NCI-H1105 (cell line): ENCODE measurements at places on chromosomes 16 and 17.

GRCh38 chr17:28057731-28058246, 15.3 kb downstream of the NLK start:
- DNase-seq = no peak

GRCh38 chr17:37820313-37820994, 75.6 kb upstream of the HNF1B start:
- no peak for DNase-seq

DNA sequence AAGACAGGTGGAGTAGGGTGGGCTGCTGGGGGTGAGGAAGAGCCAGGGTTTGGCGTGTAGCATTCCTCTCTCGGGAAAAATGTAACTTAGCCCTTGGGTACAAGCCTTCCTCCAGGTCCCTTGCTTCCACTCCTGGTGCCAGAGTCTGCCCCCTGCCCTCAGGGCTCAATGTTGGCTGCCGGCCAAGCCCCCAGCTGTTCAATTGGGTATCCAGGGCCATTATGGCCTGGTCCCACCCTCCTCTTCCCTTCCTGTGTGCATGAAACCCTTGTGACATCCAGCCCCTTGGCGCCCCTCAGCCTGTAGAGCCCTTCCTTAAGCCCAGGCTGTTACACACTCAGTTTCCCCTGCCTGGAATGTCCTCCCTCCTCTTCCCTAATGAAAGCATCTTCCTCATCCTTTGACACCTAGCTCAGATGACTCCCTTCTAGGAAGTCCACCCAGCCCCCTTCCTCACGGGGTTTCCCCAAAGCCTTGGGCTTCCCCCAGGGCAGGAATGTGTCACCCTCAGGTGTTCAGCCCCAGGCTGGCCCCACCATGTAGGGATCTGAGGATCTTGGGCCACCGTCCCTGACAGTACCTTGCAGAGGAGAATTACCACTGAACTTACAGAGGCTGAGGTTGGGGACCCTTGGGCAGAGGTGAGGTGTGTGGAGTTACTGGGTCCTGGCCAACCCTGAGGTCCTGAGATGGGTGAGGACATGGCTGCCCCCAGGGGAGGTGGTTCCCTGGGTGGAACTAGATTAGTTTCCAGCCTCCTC, 30.0 kb downstream of the B9D1 start:
- no peak for DNase-seq

GRCh38 chr17:29870836-29871465, 59.1 kb downstream of the SSH2 start:
- DNase-seq = no peak

DNA sequence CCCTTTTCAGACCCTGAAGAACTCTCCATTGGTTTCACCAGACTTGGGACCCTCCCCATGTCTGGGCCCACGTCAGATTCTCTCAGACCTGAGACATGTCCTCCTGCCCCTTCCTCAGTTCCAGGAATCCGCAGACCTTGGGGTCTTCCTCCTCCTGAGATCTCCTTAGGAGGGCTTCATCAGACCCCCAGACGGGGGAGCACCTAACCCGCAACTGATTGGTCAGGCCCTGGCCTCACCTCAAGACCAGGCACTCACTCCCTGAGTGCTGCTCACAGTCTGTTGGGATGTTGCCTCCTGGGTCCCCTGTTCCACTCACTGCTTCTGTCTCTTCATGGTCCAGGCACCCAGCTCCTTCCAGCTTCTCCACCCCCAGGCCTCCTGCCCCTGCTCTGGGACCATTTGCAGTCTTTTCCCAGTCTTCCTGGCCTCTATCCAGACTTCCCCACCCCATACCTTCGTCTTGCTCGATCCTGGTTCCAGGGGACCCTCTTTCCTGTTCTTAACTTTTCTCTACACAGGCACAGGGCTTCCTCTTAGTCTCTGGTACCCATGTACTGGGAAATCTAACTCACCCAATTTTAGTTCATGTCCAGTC, 1.2 kb downstream of the GID4 start:
- DNase-seq = no peak

DNA sequence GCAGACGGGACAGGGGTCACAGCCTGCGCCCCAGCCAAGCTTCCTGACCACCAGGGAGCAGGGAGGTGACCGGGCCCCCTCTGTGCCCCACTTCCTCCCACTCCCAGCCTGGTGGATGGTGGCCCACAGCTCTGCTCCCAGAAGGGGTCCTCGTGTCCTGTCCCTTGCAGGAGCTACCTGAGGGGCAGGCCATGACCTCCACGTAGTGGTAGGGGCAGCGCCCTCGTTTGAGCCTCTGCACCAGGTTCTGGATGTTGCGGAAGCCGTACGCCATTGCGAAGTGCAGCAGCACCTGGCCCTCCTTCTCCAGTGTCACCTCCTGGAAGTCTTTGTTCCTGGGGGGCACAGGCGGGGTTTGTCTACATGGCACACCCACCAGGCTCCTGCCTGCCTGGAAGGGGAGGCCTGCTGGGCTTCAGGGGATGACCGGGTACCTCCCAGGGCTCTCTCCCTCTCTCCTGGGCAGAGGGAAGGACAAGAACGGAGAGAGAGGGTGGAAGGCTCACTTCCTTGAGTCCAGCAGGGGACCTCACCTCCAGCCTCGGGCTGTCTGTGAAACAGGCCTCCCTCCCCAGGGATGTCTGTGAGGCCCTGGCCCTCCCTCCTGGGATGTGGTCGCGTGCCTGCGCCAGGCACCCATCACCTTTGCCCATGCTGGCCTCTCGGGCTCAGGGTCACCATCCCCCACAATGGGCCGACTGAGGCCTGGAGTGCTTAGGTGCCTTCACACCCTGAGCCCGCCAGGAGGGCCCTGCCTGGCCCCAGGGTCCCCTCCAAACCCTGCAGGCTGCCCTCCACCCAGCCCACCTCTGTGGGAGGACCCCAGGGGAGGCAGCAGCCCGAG, 4.0 kb downstream of the HAGHL start:
- no peak for DNase-seq

- DNase-seq = peak; percentile 7
These were observed 11.3 kb downstream of the RAI1 start for GRCh38 chr17:17692353-17693252.

GRCh38 chr17:11182430-11182829, 58.6 kb upstream of the SHISA6 start:
- no peak for DNase-seq

GRCh38 chr17:49297141-49297540, 64.9 kb downstream of the ZNF652 start:
- DNase-seq = no peak

GRCh38 chr17:14334919-14335318, 34.0 kb downstream of the HS3ST3B1 start:
- no peak for DNase-seq

DNA sequence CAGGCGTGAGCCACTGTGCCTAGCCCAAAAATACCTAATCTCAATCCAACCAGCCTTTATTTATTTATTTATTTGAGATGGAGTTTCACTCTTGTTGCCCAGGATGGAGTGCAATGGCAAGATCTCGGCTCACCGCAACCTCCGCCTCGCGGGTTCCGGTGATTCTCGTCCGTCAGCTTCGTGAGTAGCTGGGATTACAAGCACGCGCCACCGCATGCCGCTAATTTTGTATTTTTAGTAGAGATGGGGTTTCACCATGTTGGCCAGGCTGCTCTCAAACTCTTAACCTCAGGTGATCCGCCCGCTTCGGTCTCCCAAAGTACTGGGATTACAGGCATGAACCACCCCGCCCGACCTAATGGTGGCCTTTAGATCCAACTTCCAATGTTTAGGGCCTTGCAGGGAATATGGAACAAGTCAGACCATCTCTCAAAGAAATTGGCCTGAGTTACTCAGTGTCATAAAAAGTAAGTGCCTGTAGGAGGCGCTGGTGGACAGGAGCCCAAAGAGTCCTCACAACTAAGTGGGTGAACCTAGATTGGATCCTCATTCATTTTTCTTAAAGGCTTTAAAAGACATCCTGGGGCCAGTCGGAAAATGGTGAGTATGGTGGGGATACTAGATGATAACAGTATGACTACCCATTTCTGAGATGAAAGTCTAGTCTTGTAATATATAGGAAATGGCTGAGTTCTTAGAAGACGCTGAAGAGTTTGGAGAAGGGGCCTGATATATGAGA, 4.6 kb downstream of the ZSCAN10 start:
- DNase-seq = no peak

DNA sequence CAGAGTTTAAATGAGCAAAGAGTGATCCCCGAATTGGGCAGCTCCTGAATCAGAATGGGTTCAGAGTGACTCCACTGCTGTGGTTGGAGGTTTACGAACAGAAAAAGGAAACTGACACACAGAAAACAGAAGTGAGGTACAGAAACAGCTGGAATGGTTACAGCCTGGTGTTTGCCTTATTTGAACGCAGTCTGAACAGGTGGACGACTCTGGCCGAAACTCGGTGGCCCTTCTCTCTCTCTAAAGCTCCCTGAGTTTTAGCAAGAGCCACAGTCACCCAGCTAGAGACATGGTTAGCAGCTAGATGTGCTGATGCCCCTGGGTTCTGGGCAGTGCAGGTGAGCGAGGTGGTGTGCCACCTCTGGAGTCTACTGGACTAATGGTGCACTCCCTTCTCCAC, 54.2 kb upstream of the ATP2A3 start:
- no peak for DNase-seq

DNA sequence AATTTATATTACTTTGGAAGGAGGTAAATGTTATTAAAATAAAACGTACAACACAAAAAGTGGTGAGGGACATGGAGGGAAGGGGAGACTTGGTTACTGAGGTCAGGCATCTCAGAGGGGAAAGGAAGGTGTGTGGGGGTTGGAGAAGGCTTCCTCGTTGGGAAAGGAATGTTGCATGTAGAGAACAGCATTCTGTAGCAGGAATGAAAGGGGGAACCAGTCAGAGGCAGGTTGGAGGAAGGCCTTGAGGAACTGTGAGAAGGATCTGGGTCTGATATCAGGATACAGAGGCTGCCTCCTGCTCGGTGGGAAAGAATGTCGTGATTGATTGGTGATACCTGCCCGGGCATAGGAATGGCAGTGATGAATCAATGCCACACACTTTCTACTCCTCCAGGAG, 103.3 kb upstream of the ZFHX3 start:
- no peak for DNase-seq

- peak; percentile 33 for DNase-seq
These were observed at the start of gene SCNN1B for GRCh38 chr16:23302045-23302956. Gene SCNN1B (plus strand): TSS chr16:23302302. CDS start chr16:23348600, 46,298 bp downstream.

DNA sequence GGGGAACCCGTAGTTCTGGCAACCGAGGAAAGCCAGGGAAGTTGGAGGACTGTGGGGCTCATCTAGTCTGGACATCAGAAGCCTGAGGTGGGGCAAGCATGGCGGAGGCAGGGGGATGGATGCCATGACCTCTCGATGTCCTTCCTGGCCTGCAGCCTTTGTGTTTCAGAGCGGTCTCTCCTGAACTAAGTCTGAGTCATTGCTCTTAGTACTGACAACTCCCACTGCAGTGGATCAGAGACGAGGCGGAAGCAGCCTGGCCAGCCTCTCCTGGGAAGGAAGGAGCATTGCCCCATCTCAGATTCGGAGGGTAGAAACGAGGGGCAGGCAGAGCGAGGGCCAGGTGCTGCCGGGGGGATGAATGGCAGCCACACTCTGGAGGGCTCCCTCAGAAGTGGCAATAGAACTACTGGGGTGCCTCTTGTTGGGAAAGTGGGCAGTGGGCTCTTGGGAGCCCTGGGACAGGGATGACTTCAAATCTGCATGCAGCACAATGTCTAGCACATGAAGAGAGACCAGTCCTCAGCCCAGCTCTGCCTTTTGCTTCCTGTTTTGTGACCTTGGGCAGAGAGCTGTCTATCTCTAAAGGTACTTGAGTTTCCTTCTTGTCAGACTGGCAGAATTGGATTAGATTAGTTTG, 3.6 kb upstream of the STAC2 start:
- no peak for DNase-seq

GRCh38 chr17:35167666-35168065, 20.0 kb downstream of the UNC45B start:
- no peak for DNase-seq

GRCh38 chr17:2042933-2043332, 1.1 kb downstream of the OVCA2 start:
- DNase-seq = no peak

- no peak for DNase-seq
These were observed 9.1 kb upstream of the BAHCC1 start for GRCh38 chr17:81386141-81386645.

GRCh38 chr17:49316889-49317675, 45.0 kb downstream of the ZNF652 start:
- no peak for DNase-seq

DNA sequence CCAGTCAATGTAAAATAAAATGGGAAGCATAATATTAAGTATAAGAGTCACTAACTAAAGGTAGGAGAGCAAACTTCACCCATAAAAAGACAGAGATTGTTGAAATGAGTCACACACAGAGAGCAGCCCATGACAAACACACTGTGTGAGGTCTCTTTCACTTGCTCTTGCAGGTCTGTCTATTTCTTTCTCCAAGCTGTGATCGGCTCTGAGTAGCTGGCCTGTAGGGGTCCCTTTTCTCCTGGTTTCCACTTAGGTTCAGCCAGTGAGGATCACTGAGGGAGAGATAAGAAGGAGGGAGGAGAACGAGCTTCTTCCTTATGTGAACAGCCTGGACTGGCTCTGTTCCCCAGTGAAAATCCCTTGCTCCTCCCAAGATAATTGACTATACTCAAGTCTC, 133.7 kb upstream of the HS3ST3A1 start:
- DNase-seq = no peak

DNA sequence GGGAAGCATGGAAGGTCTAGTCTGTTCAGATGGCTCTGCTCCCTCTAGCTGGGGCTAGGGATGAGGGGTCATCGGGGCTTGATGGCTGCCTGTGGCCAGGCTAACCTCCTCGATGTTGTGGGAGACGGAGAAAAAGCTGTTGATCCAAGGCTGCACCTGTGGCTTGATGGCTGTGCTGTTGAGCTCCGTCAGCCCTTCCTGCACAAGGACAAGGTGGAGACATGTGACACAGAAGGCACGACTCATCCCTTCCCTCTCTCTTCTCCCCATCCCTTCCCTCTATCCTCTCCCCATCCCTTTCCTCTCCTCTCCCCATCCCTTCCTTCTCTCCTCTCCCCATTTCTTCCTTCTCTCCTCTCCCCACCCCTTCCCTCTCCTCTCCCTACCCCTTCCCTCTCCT, 28.2 kb downstream of the FCSK start:
- DNase-seq = no peak

GRCh38 chr16:10737068-10737625, 6.5 kb upstream of the NUBP1 start:
- DNase-seq = peak; percentile 65
